Left lung (tissue), 14 donors: ENCODE measurements at places on chromosomes 1 and 21. TPM values are rescaled to one million over a fixed set of nuclear protein-coding genes. Genes with fewer than 3 reads are reported as not detected.

DNA sequence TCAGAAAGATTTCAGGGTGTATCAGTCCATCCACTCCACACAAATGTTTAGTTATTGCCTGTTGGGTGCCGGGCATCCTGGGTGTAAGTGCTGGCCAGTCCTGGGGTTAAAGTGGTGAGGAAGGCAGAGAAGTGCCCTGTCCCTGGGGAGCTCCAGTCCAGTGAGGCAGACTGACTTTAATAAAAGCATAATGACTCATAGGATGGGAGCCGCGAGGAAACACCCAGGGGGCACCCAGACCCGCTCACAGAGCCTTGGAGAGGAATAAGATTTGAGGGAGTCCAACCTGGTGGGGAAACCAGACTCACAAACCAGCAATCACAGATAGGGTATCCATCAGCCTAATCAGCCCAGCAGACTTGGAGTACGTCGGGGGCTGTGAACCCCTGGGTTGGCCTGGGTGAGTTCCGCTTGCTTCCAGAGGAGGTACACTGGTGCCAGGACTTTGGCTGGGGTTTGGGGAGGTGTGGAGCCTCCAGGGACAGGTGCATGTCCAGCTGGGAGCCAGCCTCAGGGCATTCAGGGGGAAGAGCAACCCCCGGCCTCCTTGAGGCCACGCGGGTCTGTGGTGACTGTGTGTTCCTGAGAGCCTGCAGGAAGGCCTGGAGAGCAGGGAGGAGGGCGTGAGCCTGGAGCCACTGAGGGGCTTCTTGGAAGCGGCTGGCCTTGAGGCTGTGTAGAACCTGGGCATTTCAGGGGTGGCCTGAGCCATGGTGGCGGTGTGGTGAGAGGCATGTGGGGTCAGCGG, 3.7 kb downstream of the PEAR1 start:
- peak; percentile 49 for DNase-seq

GRCh38 chr1:217135987-217136894, 413.0 kb upstream of the ESRRG start:
- DNase-seq = no peak

DNA sequence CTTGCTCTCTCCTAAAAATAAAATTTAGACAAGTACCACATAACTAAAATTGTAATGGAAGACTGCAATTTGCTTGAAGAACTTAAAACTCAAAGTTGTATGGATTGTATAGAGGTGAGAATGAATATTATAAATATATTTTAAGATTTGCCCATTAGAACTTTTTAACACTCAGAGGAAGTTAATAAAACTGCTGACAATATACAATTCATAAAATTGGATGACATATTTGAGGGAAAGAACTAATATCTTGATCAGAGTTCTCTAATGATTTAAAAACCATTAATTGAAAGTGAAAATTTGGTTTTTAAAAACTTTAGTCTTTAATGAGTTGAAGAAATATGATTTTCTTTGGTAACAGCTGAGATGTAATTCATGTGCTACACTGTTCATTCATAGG, 20.9 kb downstream of the TTC3 start:
- DNase-seq = no peak

The RHBG gene
- polyA plus RNA-seq = 4.7 TPM

GRCh38 chr1:110114784-110115183, 2.5 kb downstream of the UBL4B start:
- no peak for DNase-seq

- DNase-seq = no peak
Observed at GRCh38 chr1:214438530-214438929, 112.9 kb downstream of the PTPN14 start.

DNA sequence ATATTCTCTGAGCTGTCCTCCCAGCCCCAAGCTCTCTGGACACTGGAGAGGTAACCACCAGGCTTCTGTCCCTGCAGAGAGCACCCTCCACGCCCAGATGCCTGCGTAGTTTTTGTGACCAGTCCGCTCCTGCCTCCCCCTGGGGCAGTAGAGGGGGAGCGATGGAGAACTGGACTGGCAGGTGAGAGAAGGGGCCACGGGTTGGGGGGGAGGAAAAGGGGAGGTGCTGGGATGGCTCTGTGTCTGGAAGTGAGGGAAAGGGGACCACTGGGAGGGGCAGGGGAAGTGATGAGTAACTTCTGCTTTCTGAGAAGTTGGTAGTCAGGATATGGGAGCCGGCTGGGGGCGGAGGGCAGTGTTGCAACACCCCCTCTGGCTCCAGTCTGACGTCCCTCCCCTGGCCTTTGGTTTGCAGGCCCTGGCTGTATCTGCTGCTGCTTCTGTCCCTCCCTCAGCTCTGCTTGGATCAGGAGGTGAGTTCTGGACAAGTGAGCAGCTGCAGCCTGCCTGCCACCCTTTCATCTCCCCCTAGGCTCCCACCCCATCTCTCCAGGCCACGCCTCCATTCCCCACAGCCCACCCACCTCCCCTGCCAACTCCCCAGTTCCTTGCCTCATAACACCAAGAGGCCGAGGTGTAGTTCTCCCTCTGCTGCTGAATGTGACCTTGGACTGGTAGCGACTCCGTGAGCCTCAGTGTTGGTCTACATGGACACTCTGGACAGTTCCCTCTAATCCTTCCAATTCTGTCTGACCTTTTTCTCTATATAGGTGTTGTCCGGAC, 3.1 kb downstream of the ADAMTSL4 start:
- DNase-seq = peak; percentile 89

The CFAP45 gene
- polyA plus RNA-seq = 8.0 TPM

DNA sequence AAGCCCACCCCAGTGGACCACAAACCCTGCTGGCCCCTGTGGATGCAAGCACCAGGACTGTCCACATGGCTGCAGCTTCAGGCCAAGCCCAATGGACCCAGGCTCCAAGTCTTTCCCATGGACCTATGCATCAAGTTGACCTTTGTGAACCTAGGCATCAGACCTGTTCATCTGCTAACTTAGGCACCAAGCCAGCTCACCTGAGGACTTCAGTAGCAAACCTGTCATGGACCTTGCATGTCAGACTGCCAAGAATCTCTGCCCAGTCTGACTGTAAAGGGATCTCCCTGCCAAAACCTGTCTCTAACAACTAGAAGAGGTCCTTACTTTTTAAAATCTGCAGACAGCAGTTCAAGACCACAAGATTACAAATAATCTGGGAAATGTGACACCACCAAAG, 37.8 kb downstream of the FMO3 start:
- DNase-seq = no peak
